Activated naive CD4-positive, alpha-beta T cell treated with anti-CD3 and anti-CD28 coated beads, Interleukin-2, amount 10 ng/mL, durations not matched to agents 7 days and 5 days (primary cell): ENCODE measurements at places on chromosomes 2 and 18.

DNA sequence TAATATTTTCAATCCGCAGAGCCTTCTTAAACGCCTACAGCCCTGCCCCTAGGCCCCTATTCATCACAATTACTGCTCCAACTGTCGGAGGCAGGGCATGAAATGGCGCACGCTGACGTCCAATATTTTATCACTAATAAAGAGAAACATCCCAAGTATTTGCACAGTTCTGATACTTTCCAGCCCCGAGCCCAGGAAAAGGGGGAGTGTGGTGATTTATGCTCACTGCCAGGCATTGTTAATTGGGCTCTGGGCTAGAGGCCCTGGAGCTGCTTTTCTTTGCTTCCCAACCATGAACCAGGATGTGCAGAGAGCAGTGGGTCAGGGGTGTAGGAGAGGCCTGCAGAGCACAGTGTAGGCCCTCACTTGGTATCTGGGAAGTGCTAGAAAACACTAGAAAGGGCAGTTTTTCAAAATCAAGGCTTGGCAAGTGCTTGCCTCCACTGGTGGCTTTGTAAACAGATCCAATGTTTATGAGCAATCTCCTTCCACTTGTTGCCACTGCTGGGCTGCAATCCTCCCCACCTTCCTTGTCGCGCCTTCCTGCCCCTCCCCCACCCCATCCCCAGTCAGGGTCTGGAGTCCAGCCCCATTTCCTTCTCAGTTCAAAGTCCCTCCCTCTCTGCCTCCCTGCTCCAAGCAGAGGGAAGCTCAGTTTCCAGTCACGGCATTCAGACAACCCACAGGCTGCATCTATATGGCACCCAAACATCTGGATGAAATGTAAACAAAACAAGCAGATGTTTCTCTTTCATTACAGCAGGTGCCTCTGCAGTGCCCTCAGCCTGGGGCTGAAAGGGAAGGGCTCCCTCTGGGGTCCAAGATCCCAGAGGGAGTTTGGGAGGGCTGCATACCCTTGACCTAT, 83.9 kb upstream of the PKDCC start:
- no peak for DNase-seq
- no peaks in the 10 kb centered on the region for H3K4me1 ChIP-seq
- no peaks in the 10 kb centered on the region for H3K36me3 ChIP-seq
- no peak overlapping the region for H3K4me3 ChIP-seq

DNA sequence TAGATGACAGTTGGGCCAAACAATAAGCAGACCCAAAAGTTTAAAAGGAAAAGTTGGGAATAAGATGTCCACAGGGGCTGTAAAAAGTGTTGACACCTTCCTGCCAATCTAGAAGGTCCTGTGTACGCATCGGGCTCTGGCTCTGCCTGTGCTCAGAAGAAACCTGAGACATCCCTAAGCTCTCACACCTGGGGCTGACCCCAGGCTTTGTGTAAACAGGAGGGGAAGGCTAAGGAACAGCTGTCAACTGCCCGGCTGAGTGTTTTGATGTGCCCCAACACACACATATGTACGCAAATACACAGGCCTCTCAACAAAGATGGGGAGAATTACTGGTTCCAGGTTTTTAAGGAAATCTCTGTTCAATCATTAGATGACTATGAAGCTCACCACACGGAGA, 59.5 kb downstream of the TMEM131 start:
- H3K36me3 ChIP-seq, result peaks cover 5% of the 10 kb centered on the region
- DNase-seq, result no peak
- no peak overlapping the region for H3K4me3 ChIP-seq
- no peaks in the 10 kb centered on the region for H3K27me3 ChIP-seq
- no peak overlapping the region for H3K27ac ChIP-seq

DNA sequence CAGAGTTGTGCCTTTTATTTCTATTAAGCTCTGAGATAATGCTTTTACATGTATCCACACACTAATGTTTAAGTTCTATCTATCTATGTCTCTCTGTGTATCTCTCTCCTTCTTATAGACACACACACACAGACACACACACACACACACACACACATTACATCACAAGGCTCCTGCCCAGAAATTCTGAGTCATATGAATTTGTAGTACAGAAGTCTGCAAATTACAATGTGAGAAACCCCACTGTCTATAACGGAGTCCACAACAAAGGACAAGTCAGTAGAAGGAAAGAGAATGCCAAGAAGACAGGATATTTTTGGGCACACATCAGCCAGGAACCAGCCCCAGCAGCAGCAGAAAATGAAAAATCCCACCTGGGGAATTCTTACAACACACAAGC, 142.4 kb downstream of the EN1 start:
- no peak overlapping the region for H3K4me3 ChIP-seq
- H3K27ac ChIP-seq, result no peak overlapping the region
- H3K27me3 ChIP-seq, result no peaks in the 10 kb centered on the region
- no peaks in the 10 kb centered on the region for H3K36me3 ChIP-seq
- DNase-seq, result no peak

GRCh38 chr2:193461431-193461934, 1266.8 kb upstream of the TMEFF2 start:
- DNase-seq, result no peak
- H3K36me3 ChIP-seq, result no peaks in the 10 kb centered on the region
- H3K4me1 ChIP-seq, result no peaks in the 10 kb centered on the region
- no peak overlapping the region for H3K27ac ChIP-seq
- H3K4me3 ChIP-seq, result no peak overlapping the region
- H3K27me3 ChIP-seq, result no peaks in the 10 kb centered on the region

DNA sequence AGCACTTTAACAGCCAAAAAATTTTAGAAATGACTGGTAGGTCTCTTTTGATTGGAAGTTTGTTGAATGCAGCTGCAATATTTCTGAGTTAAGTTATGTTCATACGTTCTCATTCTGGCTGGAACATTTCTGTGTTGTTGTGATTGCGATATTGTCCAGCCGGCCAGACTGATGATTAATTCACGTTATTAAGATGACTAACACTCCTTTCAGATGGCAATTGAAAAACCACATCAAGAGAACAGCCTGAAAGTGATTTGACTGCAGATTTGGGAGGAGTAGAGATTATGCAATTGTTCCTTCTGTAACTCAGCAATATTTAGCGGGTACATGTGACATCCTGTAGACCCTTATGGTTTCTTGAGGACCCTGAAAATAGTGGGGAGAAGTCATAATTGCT, 133.7 kb downstream of the FBXO15 start:
- H3K27ac ChIP-seq, result no peak overlapping the region
- no peak overlapping the region for H3K4me3 ChIP-seq
- H3K27me3 ChIP-seq, result no peaks in the 10 kb centered on the region

DNA sequence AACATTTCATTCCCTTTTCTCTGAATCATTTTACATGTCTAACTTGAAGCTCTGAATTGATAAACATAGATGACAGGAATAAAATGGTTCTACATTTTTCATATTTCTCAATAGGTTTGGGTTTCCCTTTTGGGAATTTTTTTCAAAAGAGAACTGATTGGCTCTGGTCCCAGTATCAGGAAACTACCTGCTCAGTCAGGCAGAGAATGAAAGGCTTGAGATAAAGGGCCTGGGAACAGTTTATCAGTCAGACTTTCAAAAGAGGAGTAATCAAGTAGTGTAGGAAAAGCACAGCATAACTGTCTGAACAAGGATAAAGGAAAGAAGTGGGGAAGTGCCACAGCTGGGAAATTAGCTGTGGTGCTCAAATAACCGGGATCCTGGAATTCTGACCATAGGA, 28.3 kb upstream of the CCL20 start:
- H3K4me3 ChIP-seq, result no peak overlapping the region
- H3K4me1 ChIP-seq, result peaks cover 8% of the 10 kb centered on the region
- H3K27me3 ChIP-seq, result peaks cover 5% of the 10 kb centered on the region
- H3K36me3 ChIP-seq, result no peaks in the 10 kb centered on the region
- no peak for DNase-seq
- H3K27ac ChIP-seq, result no peak overlapping the region

DNA sequence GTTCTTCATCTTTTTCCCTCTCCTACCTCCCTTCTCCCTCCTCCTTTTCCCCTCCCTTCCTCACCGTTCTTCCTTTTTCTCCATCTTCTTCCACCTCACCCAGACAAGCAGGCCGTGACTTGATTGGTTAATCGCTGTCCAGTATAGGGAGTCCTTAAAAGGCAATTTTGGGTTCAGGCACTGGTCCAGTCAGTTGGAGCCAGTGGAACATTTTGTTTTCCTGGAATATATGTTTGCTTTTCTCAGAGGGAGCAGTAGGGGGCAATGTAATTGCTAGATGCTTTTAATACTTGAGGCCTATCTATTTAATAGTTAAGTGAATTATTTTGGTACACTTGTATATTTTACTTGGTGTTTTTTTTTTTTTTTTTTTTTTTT, 15.0 kb downstream of the ELAC1 start:
- H3K27ac ChIP-seq, result no peak overlapping the region
- peaks cover 36% of the 10 kb centered on the region for H3K36me3 ChIP-seq
- H3K27me3 ChIP-seq, result no peaks in the 10 kb centered on the region
- no peaks in the 10 kb centered on the region for H3K4me1 ChIP-seq
- H3K4me3 ChIP-seq, result no peak overlapping the region

DNA sequence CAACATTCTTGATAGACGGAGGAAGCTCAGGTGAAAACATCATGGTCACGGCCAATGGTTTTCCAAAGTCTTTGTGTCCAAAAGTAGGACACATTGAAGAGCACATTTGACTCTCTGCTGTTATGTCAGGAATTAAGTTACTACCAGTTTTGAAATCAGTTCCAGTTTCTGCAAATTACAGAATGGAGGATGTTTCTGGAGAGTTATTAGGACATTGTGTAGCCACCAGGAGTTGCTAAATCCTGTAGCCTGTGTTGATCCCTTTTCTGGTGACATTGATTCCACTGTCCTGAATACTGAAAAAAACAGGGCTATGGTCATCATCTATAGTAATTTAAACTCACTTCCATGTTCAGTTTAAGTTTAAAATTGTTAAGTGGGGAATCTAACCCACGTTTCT, 15.3 kb downstream of the UPP2 start:
- no peak for DNase-seq
- H3K36me3 ChIP-seq, result no peaks in the 10 kb centered on the region
- H3K4me1 ChIP-seq, result no peaks in the 10 kb centered on the region
- no peak overlapping the region for H3K4me3 ChIP-seq

GRCh38 chr2:203018181-203018580, 3.5 kb downstream of the NBEAL1 start:
- DNase-seq, result no peak
- no peak overlapping the region for H3K27ac ChIP-seq
- H3K27me3 ChIP-seq, result no peaks in the 10 kb centered on the region
- H3K36me3 ChIP-seq, result no peaks in the 10 kb centered on the region
- peaks cover 43% of the 10 kb centered on the region for H3K4me1 ChIP-seq

DNA sequence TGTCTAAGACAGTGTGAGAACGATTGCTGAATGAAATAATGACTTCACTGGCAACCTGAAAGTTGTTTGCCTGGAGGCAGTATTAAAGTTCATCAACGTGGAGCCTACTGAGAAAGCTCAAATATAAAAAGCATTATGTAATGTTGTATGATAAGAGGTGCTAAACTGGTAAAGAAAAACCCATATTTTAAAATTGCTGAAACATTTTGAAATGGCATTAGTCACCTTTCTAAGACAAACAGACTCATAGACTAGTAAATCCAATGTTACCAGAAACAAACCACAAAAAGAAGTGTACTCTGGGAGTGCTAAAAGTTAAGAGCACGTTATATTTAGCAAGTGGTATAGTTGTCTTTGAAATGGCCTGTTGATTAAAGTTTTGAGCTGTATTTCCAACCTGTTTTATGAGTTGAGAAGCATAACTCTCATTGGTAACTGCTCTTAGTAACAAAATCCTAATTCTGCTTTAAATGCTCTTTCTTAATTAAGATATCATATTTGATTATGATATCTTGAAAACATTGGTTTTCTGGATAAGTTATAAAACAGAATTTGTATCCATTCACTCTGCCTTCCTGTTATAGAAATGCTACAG, 62.7 kb downstream of the CYP1B1 start:
- H3K36me3 ChIP-seq, result no peaks in the 10 kb centered on the region
- no peak overlapping the region for H3K27ac ChIP-seq
- no peaks in the 10 kb centered on the region for H3K27me3 ChIP-seq
- no peak for DNase-seq
- H3K4me1 ChIP-seq, result no peaks in the 10 kb centered on the region

GRCh38 chr2:202757339-202757738, 114.2 kb downstream of the ICA1L start:
- no peaks in the 10 kb centered on the region for H3K27me3 ChIP-seq
- no peak overlapping the region for H3K4me3 ChIP-seq
- peaks cover 59% of the 10 kb centered on the region for H3K36me3 ChIP-seq
- DNase-seq, result no peak

- no peak for DNase-seq
- H3K4me1 ChIP-seq, result peaks cover 15% of the 10 kb centered on the region
- H3K27me3 ChIP-seq, result peaks cover 10% of the 10 kb centered on the region
- H3K36me3 ChIP-seq, result no peaks in the 10 kb centered on the region
- no peak overlapping the region for H3K4me3 ChIP-seq
- no peak overlapping the region for H3K27ac ChIP-seq
Measured at GRCh38 chr2:95014126-95014708, 11.3 kb upstream of the MAL start.

DNA sequence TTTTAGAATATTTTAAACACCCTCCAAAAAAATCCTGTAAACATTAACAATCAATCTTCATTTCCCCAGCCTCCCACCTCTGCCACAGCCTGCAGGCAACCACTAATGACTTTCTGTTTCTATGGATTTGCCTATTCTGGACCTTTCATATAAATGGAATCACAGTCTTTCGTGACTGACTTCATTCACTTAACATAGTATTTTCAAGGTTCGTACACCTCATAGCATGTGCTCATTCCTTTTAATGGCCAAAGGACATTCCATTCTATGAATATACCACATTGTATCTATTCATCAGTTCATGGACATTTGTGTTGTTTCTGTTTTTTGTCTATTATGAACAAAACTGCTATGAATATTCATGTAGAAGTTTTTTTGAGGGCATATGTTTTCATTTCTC, 48.5 kb downstream of the NAT8 start:
- H3K4me1 ChIP-seq, result no peaks in the 10 kb centered on the region
- no peak for DNase-seq
- peaks cover 3% of the 10 kb centered on the region for H3K36me3 ChIP-seq
- no peak overlapping the region for H3K4me3 ChIP-seq

GRCh38 chr2:20168727-20169696, 55.9 kb downstream of the SDC1 start:
- peaks cover 9% of the 10 kb centered on the region for H3K27me3 ChIP-seq
- no peaks in the 10 kb centered on the region for H3K36me3 ChIP-seq
- H3K4me3 ChIP-seq, result no peak overlapping the region
- H3K4me1 ChIP-seq, result no peaks in the 10 kb centered on the region

DNA sequence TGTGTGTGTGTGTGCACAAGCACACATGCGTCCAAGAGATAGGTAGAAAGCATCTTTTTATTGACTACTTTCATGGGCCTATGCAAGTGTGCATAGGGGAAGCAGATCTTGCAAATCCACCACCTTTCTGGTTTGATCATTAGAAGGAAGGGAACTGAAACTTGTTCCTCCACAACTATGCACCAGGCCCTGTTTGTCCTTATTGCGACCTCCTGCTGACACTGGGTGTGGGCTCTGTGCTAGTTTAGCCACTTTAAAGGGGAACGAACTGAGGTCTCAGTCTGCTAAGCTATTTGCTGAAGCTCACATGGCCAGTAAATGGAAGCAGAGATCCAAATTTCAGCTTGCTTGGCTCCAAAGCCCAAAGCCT, 32.1 kb upstream of the INSIG2 start:
- H3K27me3 ChIP-seq, result peaks cover 40% of the 10 kb centered on the region
- DNase-seq, result no peak
- peaks cover 5% of the 10 kb centered on the region for H3K4me1 ChIP-seq
- no peaks in the 10 kb centered on the region for H3K36me3 ChIP-seq
